Activated CD8-positive, alpha-beta memory T cell treated with anti-CD3 and anti-CD28 coated beads for 48 hours (primary cell): ENCODE measurements at places on chromosomes 11 and 22.

- no peak for DNase-seq
These were observed 12.4 kb downstream of the PATE2 start for GRCh38 chr11:125766251-125766650.

DNA sequence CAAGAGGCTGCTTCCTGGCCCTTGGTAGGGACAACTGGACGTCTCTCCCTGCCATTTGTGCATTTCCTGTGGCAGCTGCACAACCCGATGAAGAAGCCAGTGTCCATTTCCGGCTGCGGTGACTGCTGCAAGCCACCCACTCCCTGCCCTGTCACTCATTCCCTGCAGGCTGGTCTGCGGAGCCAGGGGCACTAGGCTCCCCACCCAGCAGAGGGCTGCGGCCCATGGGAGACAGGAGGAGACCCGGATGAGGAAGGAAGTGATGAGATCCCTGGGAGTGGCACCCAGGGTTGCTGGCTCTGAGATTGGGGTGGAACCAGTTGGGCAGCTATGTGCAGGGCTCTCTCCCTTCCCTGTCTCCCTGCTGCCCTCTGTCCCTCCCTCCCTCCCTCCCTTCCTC lies 10.0 kb upstream of the MYRF start:
- no peak for DNase-seq

- DNase-seq = no peak
These were observed 92.2 kb upstream of the SORL1-AS1 start for GRCh38 chr11:121544956-121545355.

GRCh38 chr22:36286096-36286957 lies 33.4 kb downstream of the APOL1 start:
- peak; percentile 64 for DNase-seq

GRCh38 chr11:117826832-117827231 lies 2.3 kb upstream of the FXYD2 start:
- no peak for DNase-seq

GRCh38 chr11:38672445-38672844 lies 2074.4 kb upstream of the RAG2 start:
- no peak for DNase-seq

GRCh38 chr22:42745118-42745517 lies 24.4 kb upstream of the A4GALT start:
- DNase-seq = no peak

DNA sequence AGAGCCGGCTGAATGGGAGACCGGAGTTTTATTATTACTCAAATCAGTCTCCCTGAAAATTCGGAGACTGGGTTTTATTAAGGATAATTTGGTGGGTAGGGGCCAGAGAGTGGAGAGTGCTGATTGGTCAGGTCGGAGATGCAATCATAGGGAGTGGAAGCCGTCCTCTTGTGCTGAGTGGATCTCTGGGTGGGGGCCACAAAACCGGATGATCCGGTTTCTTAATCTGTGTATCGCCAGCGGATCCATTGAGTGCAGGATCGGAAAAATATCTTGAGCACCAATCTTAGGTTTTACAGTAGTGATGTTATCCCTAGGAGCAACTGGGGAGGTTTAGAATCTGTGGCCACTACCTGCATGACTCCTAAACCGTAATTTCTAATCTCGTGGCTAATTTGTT lies 886 bp upstream of the NIPSNAP1 start:
- no peak for DNase-seq

- no peak for DNase-seq
These were observed 4.0 kb upstream of the PHF21A start for GRCh38 chr11:46125284-46125683.

- DNase-seq = no peak
These were observed 108.3 kb downstream of the ENTHD1 start for GRCh38 chr22:39785232-39785631.

DNA sequence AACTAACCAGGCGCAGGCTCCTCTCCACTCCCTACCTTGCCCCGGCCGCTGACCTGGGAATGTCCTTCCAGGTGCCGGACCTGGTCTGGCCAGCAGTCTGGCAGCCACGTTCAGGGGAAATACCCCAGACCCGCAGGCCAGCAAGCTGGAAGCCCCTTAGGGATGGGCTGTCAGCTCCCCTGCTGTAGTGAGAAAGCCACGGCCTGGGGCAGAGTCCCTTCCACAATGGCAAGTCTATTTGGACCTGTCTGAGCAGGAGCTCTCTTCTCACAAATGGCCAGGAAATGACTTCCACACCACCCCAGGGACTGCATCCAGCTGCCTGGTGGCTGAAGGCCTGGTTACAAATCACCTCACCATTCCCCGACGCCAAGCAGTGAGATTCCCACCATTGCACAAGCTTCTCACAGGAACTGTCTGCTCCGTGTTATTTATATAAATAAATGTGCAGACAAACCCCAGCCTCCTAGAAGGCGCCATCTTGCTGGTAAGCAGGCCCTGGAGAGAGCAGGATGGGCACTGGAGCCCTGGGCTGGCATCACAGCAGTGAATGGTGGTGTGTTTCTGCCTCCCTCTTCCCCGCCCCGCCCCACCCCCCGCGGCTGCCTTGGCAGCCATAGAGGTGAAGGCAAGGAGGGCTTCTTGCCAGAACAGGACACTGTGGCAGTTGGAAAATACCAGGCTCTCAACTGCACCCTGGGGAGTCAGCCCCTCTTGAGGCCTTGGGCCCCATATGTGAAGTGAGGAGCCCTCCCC lies 23.7 kb downstream of the RSPH14 start:
- no peak for DNase-seq

- DNase-seq = no peak
These were observed 11.2 kb downstream of the MAJIN start for GRCh38 chr11:64960719-64961118.

DNA sequence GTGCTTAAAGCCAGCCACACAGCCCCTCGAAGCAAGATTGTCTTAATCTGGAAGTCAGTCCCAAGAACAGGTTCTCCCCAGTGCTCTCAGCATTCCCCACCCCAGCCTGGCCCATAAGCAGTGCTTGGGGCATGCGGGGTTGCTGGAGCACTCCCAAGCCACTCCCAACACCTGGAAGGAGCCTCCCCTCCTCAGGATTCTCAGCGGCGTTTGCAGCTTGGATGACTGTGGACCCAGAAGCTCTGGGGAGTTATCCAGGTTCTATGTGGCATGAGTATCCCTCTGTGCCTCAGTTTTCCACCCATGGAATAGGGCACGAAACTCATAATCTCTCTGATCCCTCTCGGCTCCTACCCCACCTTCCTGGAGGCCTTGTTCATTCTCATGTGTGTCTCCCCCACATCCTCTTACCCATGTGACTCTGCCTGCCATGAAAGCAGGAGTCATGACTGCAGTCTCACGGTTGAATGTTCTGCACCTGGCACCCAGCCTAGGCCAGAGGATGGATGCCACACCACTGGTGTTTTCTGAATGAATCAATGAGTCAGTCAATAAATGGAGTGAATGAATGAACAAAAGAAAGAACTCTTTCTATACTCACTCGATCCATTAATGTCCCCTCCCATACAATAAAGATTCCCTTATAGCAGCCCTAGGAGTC lies 33.4 kb upstream of the WNT7B start:
- no peak for DNase-seq

GRCh38 chr11:31582697-31583096 lies 73.1 kb downstream of the ELP4 start:
- no peak for DNase-seq

DNA sequence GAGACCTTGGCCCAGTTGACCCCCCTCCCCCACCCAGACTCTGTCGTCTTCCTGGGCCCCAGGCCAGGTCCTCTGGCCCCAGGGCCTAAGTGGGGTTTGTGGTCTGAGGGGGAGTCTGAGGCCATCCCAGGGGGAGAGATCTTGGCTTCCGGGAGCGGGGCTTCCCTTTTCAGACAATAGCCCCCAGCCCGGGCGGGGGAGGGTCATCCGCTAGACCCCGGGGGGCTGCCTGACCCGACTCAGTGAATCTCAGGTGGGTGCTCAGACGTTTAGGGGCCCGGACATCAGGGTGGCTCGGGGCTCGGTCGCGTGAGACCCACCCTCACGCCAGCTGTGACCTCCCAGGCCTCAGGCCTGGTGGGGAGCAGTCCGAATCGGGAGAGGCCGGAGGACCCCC lies 609 bp downstream of the MAPK11 start:
- DNase-seq = no peak

DNA sequence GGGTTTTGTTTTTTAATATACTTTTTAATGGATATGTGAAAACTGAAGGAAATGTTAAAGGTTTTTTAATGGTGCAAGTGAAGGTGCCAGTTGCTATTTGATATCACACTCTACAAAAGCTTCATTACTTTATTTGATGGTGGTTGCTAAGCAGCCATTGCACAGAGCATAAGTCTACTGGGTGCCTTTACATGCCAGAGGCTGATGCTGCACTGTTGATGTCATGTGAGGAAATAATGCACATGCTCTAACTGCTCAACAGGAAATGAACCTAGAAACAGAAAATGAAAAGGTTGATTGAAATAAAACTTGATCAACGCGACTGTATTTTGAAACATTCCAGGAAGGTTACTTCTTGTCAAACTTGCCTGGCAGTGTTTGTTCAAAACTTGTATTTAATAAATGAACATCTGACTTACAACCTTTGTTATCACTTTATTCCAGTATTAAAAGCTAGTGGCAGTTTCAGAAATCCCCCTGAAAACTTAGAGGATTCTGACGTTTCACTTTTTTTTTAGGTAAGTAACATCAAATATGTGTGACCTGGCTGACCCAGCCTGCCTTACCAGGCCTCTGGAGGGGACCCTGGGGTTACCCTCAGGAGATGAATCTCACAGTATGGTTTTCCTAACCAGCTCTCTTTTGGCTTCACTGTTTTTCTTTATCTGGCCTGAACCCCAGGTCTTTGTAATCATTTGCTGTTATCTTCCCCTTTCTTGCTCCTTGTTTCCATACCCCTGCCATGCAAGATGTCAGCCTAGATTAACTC lies 2.4 kb upstream of the ATP5MG start:
- DNase-seq = no peak

- no peak for DNase-seq
These were observed 28.8 kb downstream of the PKNOX2 start for GRCh38 chr11:125193416-125193726.
